ENCODE measurements at places on chromosomes 7 and 10. TPM values are rescaled to one million over a fixed set of nuclear protein-coding genes. Genes with fewer than 3 reads are reported as not detected.

KCND2 gene
- total RNA-seq: 0.30 TPM

NACAD gene
- 1.6 TPM for total RNA-seq

CYP2C19 gene
- not detected for total RNA-seq

PDE1C gene
- 9.0 TPM for total RNA-seq

CAMK2B gene
- total RNA-seq: not detected

CFAP46 gene
- 0.15 TPM for total RNA-seq

GDF2 gene
- total RNA-seq: not detected

SLC35B4 gene
- 17.9 TPM for total RNA-seq

MYL7 gene
- not detected for total RNA-seq

FBXO24 gene
- not detected for total RNA-seq

DNA sequence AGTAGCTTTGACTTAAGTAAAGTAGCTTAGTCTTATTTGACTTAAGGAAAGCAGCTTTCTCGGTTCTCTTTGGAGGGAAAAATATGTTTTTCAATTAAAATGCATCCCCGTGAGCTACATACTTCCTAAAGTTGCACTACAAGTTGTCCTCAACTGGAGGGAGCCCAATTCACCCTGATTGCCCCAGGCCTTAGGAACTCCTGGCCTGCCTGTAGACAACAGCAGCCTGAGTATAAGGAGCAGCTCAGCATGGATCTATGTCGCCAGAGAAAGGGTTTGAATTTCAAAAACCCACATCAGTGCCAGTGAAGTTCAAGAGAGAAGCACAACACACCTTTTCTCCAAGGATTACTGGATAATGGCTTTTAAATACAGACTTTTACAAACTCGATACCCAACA, 772.0 kb downstream of the TNS3 start:
- no peak overlapping the region for H3K4me3 ChIP-seq
- H3K27me3 ChIP-seq: no peaks in the 10 kb centered on the region
- H3K4me1 ChIP-seq: no peaks in the 10 kb centered on the region
- DNase-seq: no peak

DNA sequence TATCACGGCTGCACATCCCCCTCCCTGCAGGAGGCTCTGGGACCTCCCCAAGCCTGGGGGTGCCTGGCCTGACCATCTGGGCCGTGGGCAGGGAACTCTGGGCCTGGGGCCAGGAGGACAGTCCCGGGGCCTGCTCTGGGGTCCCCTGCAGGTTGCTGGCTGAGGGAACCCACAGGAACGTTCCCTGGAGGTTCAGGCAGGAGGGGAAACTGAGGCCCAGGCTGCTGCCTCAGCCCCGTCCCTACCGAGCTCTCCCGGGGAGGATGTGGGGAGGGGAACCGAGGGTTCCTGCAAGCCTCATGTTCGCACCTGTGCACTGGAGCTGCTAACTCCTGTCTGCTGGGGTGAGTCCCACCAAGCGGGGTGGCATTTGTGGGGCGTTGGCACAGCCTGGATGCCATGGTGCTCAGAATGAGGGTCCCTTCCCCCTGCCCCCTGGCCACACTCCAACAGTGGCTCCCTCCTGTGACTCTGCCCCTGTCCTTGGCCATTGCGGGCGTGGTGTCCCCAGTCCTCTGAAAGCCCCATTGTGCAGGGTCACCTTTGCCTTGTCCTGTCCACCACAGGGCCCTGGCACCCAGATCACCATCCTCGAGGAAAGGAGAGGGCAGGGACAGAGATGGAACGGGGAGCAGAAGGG, 9.4 kb downstream of the ELFN1 start:
- H3K36me3 ChIP-seq: no peaks in the 10 kb centered on the region
- DNase-seq: peak; percentile 2
- no peaks in the 10 kb centered on the region for H3K4me1 ChIP-seq

GRCh38 chr7:23467806-23468525, 2.3 kb downstream of the IGF2BP3 start:
- H3K27ac ChIP-seq: no peak overlapping the region
- no peaks in the 10 kb centered on the region for H3K36me3 ChIP-seq
- H3K4me1 ChIP-seq: peaks cover 33% of the 10 kb centered on the region
- H3K27me3 ChIP-seq: peaks cover 97% of the 10 kb centered on the region
- DNase-seq: no peak
- H3K4me3 ChIP-seq: no peak overlapping the region

DNA sequence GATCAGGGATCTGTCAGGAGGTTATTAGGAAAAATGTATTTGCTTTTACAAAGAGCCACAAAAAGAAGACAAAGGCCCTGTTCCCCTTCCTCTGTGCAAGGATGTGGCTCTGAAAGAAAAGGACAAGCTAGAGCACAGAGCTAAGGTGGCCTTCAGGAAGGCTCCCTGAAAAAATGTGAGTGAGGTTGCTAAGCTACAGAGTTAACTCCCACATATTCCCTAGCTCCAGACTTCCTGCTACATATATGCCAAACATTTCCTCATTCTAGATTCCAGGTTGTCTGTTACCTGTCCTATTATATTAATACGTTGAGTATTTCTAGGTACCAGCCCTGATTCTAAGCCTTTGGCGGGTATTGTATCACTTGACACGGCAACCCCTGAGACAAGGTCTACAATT, 369.0 kb downstream of the PARD3 start:
- peaks cover 9% of the 10 kb centered on the region for H3K4me1 ChIP-seq
- no peak overlapping the region for H3K4me3 ChIP-seq
- no peak overlapping the region for H3K27ac ChIP-seq
- no peaks in the 10 kb centered on the region for H3K27me3 ChIP-seq
- DNase-seq: no peak

DNA sequence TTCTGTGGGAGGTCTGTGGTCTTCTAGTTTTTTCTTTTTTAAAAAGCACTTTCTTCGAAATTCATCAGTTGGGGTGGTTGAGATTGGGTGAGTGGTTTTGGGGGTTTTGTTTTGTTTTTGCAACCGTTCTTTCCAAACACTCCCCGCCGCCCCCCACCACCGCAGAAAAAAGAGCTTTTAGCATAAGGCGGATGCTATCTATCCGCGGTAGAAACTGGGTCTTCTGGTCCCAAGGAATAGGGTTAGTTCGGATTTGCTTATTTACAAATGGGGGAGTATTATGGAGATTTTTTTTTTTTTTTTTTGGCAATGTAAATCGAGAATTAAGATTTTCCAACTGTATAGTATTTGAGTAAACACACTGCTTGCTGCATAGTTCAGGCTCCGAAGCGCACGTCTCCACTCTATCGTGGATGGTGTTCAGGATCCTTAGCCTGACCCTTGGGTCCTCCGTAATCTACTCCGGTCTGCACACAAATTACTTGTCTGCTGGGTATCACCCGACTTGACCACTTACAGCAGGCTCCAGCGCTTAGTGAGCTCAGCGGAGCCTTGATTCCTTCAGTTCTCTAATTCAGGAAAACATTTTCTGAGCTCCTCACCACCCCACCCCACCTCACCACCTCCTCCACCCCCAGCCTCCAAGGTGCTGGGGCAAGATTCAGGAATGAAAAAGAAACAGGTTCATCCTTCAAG, 757 bp upstream of the NRCAM start:
- H3K27me3 ChIP-seq: no peaks in the 10 kb centered on the region
- DNase-seq: no peak
- H3K4me1 ChIP-seq: peaks cover 38% of the 10 kb centered on the region
- H3K36me3 ChIP-seq: no peaks in the 10 kb centered on the region

DNA sequence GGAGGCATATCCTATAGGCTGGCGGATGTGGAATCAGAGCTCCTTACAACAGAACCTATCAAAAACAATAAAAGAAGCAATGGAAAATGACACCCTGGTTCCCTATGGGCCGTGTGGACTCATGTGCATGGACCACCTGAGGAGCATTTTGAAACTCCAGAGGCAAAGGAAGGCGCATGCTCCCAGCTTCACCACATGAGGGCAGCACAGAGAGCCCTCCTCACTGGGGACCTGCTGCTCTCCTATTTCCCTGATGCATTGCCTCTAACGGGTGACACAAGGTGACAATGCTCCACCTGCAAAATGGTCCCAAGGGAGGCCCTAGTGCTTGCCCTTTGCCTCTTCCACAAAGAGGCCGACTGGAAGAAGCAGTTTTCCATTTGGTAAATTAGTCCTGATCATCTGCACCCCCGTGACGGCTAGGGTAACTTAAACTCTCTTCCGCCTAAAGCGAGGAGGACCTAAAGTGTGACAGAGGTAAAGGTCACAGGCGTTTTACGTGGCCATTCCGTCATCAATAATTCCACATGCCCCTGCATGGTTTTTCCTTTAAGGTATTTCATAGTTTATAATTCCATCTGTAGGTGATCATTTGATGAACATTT, 67.7 kb downstream of the GPAM start:
- peak; percentile 44 for DNase-seq
- H3K27me3 ChIP-seq: no peaks in the 10 kb centered on the region
- H3K4me1 ChIP-seq: no peaks in the 10 kb centered on the region
- H3K27ac ChIP-seq: no peak overlapping the region
- H3K4me3 ChIP-seq: no peak overlapping the region

- no peak overlapping the region for H3K27ac ChIP-seq
- H3K4me3 ChIP-seq: no peak overlapping the region
- no peak for DNase-seq
These were observed 7.2 kb upstream of the SLIT1 start for GRCh38 chr10:97192952-97193435.

GRCh38 chr7:24143547-24143946, 140.4 kb upstream of the NPY start:
- no peaks in the 10 kb centered on the region for H3K36me3 ChIP-seq
- no peak overlapping the region for H3K4me3 ChIP-seq
- no peaks in the 10 kb centered on the region for H3K27me3 ChIP-seq
- no peaks in the 10 kb centered on the region for H3K4me1 ChIP-seq
- no peak overlapping the region for H3K27ac ChIP-seq
- DNase-seq: no peak

DNA sequence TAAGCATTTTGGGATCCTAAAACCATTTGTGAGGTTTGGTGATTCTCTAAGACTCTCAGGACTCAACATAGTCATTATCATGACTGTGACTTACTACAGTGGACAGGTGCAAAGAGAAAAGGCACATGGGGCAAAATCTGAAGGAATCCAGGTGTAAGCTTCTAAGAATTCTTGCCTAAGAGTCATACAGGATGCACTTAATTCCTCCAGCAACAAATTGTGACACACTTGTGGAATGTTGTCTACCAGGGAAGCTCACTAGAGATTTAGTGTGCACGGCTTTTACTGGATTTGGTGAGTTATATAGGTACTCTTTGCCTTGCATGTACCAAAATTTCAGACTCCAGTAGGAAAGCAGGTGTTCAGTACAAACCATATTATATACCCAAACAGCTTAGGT, 47.9 kb downstream of the WAC start:
- H3K36me3 ChIP-seq: peaks cover 26% of the 10 kb centered on the region
- peaks cover 66% of the 10 kb centered on the region for H3K4me1 ChIP-seq
- no peak for DNase-seq
- no peak overlapping the region for H3K4me3 ChIP-seq
- H3K27me3 ChIP-seq: no peaks in the 10 kb centered on the region

DNA sequence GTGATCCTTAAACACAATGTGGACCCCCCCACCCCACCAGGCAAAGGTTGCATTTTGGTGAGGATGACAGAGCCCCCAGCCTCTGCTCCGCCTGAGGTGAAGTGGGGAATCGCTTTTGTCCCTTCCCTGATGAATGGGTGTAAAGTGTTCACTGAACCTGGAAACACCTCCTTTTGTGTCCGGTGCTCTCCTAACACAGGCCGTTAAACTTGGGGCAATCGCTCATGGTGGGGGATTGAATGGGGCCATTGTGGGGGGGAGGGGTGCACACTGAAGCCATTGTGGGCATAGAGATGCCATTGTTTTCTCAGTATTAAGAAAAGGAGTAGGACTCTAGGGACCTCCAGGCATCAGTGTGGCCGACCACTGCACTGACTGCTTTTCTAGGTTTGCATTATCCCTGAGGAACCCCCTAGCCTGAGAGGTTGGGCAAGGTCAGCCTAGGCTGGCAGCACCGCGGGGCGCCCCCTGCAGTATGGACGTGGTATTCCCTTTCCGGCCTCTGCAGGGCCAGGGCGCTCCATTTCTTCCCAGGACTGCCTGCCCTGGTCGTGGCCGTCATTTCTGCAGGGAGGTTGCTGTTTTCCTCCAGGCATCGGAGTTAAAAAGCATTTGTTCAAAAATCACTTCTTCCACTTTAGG, 158.3 kb downstream of the TCF7L2 start:
- no peak overlapping the region for H3K27ac ChIP-seq
- DNase-seq: no peak
- H3K4me1 ChIP-seq: peaks cover 8% of the 10 kb centered on the region
- no peaks in the 10 kb centered on the region for H3K27me3 ChIP-seq
- H3K36me3 ChIP-seq: no peaks in the 10 kb centered on the region

DNA sequence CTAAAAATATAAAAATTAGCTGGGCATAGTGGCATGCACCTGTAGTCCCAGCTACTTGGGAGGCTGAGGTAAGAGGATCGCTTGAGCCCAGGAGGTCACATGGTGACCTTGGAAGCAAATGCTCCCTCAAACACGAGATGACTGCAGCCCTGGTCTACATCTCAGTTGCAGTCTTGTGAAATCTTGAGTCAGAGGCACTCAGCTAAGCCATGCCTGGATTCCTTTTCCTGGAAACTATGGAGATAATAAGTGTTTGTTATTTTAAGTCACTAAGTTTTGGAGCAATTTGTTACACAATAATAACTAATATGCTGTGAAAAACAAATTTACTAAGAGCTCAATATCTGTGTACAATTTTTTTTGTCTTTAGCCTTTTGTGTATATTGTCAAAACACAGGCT, 284.3 kb upstream of the KAT6B start:
- DNase-seq: peak; percentile 55
- H3K4me3 ChIP-seq: no peak overlapping the region
